ENCODE measurements at places on chromosomes 6 and 20.

DNA sequence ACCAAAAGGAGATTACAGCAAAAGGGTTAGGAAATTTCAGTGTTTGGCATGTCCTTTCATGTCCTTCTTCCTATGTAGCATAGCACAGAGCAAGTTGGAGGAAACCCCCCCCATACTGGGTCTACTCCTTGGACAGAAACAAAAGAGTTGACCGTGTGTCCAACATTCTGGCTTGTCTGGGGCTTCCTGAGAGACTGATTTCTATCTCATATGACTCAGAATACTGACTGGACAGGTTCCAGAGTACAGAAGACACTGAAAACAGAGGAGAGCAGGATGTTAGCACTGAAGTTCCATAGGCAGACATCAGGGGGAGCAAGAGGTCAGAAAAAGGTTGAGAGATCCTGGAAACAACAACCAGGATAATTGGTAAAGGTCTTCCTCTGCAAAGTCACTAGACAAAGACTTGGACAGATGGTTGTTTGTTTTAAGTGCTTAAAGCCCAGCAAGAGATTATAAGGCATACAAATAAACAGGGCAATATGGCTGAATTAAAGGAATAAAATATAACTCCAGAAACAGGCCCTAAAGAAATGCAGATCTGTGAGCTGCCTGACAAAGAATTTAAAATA is 48.4 kb downstream of the USP49 start:
- DNase-seq, result no peak

DNA sequence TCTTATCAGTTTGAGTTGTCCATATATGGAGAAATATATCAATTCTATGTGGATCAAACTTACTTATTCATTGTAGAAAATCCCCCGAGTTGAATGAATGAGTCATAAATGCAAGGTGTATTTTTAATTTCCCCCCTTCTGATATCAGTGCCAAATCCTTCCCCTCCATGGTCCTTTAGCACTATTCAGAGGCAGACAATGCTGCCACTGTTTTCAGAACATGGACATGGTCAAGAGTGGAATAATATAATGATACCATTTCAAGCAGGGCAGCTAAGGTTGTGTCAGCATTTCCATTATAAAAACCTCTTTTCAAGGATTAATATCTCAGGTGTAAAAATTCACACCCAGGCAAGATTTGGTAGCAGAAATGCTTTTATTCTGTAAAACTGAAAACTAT is 244.0 kb downstream of the FOXC1 start:
- DNase-seq, result no peak

- DNase-seq, result no peak
Observed at GRCh38 chr6:53584726-53585125, 39.8 kb upstream of the GCLC start.

GRCh38 chr6:13918686-13919250 is 6.0 kb upstream of the RNF182 start:
- DNase-seq, result no peak

DNA sequence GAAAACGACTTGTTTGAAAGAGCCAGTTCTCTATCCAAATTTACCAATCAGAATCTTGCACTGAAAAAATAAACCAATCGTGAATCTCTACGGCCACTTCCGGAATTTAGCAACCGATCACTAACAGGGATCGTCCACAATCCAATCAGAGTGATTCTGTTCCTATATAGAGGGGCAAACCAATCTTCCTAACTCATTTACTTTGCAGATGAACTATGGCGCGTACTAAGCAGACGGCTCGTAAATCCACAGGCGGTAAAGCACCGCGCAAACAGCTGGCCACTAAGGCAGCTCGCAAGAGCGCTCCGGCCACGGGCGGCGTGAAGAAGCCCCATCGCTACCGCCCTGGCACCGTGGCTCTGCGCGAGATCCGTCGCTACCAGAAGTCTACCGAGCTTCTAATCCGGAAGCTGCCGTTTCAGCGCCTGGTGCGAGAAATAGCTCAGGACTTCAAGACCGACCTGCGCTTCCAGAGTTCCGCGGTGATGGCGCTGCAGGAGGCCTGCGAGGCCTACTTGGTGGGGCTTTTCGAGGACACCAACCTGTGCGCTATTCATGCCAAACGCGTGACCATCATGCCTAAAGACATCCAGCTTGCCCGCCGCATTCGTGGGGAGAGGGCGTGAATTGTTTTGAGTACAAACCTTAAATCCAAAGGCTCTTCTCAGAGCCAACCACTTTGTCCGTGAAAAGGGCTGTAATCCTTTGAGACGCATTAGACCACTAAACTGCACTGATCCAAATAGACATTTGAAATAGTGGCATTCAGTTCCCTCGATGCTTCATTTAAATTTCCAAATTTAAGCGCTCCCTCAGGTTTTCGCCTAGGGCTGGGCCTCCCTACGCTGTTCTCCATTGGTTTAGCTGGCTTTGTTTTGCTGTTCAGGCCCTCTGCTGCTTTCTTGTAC is 138.0 kb downstream of the HFE start:
- no peak for DNase-seq

DNA sequence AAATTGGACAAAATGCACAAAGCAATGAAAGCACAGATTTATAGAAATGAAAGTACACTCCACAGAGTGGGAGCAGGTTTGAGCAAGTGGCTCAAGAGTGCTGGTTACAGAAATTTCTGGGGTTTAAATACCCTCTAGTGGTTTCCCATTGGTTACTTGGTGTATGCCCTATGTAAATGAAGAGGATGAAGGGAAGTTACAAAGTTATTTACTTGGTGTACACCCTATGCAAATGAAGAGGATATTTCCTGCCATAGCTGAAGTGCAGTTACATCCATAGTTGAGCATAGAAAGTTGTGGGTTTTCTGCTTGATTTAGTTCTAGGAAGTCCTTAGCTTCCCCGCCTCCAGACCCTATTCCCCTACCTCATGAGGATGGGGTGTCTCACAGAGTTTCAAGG is 22.7 kb downstream of the BCAS1 start:
- no peak for DNase-seq

DNA sequence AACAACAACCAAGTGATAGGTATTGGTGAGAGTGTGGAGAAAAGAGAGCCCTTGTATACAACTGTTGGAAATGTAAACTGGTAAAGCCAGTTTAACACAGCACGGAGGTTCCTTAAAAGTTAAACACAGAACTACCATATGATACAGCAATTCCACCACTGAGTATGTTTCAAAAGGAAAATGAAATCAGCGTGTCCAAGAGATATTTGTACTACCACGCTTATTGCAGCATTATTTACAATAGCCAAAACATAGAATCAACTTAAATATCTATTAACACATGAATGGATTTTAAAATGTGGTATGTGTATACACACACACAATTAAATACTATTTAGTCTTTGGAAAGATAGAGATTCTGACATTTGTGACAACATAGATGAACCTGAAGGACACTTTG is 1.1 kb downstream of the PTCHD4 start:
- DNase-seq, result no peak

DNA sequence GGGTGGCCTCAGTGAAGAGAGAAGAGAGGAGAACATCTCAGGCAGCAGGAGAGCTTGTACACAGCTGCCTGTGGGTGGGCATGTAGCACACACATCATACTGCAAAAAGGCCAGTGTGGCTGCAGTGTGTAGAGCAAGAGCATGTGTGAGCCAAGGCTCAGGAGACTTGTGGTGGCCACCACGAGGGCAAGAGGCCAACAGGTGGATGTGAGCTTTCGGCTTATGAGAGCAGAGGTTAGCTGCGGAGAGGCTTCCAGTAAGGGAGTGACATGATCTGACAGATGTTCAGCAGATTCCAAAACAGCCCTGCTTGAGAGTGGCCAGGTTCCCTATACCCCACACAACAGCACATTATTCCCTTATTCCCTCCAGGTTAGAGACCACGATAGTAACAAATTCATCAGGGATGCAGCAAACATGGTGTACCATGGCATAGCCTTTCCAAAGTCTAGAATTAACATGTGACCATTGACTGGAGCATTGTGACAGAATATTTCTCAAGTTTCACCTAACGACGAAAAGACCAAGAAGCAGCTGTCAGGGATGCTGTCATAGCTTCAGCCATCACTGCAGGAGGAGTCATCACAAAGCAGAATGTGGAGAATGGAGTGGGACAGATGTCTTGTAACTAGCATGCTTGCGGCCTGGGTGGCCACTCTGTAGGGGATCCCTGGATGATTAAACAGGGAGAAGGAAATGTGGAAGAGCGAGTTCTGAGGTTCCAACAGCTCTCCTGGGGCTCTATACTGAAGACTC is 23.1 kb downstream of the HM13 start:
- no peak for DNase-seq

DNA sequence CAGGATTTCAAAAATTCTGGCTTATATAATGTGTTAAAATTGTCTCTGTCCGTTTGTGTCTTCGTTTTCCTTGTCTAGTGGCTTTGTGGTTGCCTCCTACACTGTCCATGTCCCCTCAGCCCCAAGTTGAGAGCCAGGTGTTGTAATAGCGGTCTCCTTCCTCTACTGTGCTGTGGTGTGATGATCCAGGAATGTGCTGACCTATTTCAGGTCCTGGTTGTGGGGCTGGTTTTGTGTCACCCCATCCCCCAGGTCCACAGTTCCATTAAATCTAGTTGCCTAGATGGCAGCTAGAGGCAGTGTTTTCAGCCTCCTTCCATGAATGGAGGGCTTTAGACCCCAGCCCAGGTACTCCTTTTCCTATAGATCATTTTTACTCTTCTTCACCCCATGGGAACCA is 128.7 kb downstream of the DNAH8 start:
- no peak for DNase-seq

DNA sequence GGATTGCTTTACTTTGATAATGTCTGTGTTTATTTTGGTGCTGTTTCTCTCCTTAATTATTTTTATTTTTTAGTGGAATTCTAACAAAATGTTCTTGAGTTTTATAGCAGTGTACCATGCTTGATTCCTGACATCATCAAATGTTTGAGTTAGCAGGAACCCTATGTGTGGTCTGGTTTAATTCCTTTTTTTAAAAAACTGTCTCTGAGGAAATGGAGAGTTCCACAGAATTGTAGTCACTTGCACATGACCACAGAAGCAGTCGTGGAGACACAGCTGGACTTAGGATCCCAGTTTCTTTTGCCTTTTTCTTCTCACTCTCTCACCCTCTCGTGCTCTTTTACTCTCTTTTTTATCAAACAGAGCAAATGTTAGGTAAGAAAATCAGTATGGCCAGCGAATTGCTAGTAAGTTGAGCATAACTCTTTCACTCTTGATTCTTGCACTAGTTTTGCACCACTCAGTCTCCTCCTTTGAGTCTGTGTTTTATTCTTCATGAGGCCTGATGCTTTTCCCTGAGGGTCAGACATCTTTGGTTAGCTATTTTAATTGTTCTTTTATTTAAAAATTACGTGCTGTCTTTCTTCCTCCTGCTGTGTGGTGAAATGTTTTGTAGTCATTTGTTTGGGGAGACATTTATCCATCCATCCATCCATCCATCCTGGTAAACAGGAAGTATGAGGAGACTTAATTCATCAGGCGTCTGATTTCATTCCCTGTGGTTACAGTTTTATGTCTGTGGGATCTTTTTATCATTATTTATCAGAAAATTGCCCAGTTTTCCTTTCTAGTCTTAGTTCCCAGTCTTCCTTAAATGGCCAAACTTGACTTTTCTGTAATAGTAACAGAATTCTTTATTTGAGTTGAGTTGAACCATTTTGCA is 83.0 kb downstream of the SCAF8 start:
- DNase-seq, result no peak

DNA sequence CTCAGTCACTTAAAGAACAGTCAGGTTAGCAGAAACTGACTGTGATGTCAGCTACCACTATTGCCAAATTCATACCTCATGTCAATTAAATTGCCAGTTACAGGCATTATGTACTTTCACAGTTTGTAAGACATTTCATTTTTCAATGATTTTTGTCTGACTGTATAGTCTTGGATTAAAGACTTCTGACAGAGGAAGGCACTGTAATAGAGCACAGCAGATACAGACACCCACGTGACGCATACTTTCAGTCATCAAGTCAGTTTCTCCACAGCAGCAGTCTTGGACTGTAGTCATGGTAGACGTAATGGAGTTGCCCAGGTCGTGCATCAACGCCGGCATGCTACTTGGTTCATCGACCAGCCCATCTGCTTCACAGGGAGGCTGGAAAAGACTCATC is 29.5 kb upstream of the ELOVL5 start:
- no peak for DNase-seq

DNA sequence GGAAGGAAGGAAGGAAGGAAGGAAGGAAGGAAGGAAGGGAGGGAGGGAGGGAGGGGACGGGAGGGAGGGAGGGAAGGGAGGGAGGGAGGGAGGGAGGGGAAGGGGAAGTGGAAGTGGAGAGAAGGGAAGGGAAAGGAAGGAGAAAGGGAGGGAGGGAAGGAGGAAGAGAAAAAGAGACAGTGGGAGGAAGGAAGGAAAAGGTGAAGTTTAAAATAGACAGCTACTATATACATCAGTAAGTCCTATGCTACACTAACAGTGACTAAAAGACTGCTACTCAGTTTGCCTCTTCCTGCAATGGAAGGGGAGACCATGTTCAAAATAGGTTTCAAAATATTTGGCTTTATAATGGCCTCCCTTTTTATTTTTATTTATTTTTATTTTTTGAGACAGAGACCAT is 22.5 kb downstream of the MAP3K5 start:
- DNase-seq, result no peak

- no peak for DNase-seq
Observed at GRCh38 chr20:35621560-35621946, 5.9 kb downstream of the SPAG4 start.

DNA sequence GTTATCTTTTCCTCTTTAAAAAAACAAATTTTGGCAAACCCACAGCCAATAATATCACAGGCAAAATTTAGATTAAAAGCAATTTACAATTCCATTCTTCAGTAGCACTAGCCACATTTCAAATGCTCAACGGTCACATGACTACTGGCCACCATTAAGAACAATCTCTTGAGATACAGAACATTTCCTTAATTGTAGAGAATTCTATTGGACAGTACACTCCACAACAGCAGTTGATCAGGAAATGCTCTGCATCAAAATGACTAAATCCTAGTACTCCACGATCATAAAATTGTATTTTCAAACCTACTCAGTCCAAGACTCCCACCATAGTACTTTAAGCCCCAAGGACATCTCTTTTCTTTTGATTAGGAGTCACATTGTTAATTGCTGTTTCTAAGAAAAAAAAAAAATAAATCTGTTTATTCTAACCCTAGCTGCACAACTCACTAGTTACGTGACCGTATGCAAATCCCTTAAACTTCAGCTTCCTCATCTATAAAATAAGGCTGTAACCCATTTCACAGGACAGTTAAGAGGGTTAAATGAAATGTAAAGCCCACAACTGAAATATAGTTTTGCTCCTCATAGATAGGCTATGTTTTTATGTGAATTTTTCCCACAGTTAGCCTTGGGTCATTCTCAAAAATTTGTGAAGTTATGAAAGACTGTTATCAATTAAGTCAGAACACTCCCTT is 9.8 kb downstream of the C6orf62 start:
- DNase-seq, result no peak
